Omental fat pad (tissue), 4 donors: ENCODE measurements at places on chromosomes 4 and X.
A peak's percentile ranks its signal among the peaks of the same experiment; 100 is the strongest.

- no peak for DNase-seq
Observed at GRCh38 chr4:111788099-111788498, 357.2 kb upstream of the FAM241A start.

- DNase-seq: no peak
Observed at GRCh38 chr4:180635281-180635680, 1607.9 kb upstream of the TENM3 start.

DNA sequence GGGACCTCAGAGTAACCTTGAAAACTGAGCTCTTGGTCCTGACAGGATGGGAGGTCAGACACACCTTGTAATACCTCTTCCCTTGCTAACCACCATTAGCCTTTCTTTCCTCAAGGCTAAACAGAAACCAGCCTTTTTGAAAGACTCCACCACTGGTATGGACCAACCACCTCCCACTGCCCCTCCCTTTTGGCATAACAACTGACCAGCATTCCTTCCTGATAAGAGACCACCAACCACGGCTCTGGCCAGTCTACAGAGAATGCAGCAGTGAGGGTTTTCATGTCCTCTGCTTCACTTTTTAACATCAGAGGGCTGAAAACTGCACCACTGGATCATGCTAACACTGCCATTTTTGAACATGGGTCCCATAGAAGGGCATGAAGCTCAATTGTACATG lies 100.2 kb upstream of the MID1IP1 start:
- no peak for DNase-seq

DNA sequence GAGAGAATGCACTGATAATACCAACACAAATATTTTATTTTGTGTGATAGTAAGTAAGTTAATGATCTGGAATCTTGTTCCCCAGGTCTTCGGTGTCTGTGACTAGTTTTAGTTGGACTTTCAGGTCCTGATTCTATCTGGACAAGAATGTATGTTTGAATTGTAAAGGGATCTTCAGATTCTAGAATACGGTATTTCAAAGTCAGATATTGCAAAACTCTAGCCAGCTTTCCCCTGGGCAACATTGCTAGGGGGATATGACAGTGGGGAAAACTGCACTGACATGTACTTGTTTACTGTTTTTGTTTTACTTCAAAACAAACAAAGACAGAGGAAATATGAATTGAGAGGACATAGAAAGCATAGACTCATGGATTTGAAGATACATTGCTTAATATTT lies 489.0 kb downstream of the FAM133A start:
- DNase-seq: no peak

GRCh38 chrX:148588649-148589310 lies 88.4 kb downstream of the AFF2 start:
- no peak for DNase-seq

- no peak for DNase-seq
Observed at GRCh38 chr4:87081826-87082225, 138.6 kb downstream of the KLHL8 start.

GRCh38 chr4:8409264-8410065 lies 31.1 kb downstream of the ACOX3 start:
- DNase-seq: no peak

DNA sequence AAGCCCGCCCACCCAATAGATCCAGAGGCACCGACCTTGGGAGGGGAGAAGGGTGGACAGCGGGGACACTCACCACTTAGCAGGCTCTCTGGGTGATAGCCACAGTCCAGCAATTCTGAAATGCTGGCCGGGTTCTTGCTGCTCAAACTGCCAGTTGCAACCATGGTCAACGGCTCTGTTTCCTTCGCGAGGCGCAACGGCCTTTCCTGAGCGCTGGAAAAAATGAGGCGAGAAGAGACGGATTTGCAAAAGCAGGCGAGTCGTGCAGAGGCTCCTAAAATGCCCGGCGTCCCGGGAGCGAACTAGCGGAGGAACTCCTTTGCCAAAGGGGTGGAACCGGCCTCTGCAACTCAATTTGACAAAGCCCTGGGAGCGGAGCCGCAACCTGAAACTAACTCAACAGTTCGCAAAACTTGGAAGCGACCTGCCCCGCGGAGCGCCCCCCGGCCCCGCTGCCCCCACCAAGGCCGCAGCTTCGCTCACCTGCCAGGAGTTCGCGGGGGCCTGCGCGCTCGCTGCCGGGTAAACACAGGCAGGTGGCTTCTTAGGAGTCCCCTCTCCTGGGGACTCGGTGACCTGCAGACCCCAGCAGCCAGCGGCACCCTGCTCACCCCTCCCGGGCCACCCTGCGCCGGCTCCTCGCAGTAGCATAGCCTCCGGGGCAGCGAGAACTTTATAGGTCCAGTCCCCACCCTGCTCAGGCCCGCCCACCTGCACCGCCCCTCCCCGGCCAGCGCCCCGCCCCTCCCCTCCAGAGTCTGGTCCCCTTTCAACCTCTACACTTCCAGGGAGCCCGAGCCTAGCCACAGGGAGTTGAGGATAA lies at the start of gene DDIT4L:
TSS of gene DDIT4L (minus strand) at position 649 of the 823 bp plus-strand sequence. CDS start at position 164, 485 bp downstream.
- DNase-seq: no peak

GRCh38 chr4:136156947-136157346 lies 1375.3 kb downstream of the PCDH18 start:
- no peak for DNase-seq

GRCh38 chrX:45952030-45952429 lies 593.2 kb downstream of the ZNF674 start:
- no peak for DNase-seq

- no peak for DNase-seq
Observed at GRCh38 chrX:65610481-65610880, 57.0 kb upstream of the MSN start.

- DNase-seq: no peak
Observed at GRCh38 chr4:124097447-124097846, 615.1 kb downstream of the ANKRD50 start.

- DNase-seq: no peak
Observed at GRCh38 chr4:31183256-31183655, 463.1 kb downstream of the PCDH7 start.

DNA sequence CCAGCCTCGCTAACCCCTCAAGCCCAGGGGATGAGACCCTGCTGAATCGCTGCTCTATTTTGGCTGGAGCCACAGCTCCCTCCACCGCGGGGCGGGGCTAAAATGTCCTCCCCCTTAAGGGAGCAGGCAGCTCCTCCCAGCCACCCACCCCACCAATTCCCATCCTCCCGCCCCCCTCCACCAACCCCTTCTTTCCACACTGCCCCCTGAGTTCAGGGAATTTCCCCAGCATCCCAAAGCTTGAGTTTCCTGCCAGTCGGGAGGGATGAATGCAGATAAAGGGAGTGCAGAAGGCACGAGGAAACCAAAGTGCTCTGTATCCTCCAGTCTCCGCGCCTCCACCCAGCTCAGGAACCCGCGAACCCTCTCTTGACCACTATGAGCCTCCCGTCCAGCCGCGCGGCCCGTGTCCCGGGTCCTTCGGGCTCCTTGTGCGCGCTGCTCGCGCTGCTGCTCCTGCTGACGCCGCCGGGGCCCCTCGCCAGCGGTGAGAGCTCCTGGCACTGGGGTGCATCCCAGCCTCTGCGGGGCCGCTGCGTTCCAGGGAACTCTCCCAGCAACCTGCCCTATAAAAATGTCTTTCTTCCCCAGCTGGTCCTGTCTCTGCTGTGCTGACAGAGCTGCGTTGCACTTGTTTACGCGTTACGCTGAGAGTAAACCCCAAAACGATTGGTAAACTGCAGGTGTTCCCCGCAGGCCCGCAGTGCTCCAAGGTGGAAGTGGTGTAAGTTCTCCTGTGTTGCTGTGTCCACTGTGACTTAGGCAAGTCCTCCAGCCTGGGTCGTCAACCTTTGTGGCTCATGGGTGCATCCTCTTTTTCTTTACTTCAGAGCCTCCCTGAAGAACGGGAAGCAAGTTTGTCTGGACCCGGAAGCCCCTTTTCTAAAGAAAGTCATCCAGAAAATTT lies at the start of gene CXCL6:
TSS of gene CXCL6 (plus strand) at position 306 of the 907 bp plus-strand sequence. CDS start at position 379, 73 bp downstream.
- DNase-seq: peak; percentile 24

GRCh38 chrX:38192007-38192810 lies 28.5 kb downstream of the SRPX start:
- DNase-seq: no peak

- peak; percentile 63 for DNase-seq
Observed at GRCh38 chr4:1309261-1310010, 19.7 kb downstream of the MAEA start.

DNA sequence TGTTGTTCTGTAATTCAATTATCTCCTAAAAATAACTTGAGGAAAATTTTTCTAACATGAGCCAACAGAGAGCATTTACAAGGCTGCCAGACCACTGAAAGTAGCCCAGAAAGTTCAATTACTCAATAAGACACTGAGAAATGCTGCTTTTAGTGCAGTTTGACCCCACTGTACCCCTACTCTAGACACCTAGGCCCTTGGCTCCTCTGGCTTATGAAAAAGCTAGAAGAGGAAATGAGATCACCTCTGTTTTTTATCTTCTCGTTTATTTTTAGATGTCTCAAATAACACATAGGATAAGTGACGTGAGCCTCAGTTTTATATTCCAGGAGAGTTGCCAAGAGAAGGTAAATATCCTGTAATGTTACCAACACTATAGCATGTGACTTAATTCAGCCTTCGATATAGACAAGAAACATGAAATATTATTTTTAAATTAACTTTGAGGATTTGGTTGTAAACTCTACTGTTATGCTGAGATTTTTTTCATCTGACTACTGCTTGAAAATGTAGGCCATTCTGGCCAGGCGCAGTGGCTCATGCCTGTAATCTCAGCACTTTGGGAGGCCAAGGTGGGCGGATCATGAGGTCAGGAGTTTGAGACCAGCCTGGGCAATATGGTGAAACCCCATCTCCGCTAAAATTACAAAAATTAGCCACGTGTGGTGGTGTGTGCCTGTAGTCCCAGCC lies 24.4 kb downstream of the TNIP3 start:
- DNase-seq: no peak

DNA sequence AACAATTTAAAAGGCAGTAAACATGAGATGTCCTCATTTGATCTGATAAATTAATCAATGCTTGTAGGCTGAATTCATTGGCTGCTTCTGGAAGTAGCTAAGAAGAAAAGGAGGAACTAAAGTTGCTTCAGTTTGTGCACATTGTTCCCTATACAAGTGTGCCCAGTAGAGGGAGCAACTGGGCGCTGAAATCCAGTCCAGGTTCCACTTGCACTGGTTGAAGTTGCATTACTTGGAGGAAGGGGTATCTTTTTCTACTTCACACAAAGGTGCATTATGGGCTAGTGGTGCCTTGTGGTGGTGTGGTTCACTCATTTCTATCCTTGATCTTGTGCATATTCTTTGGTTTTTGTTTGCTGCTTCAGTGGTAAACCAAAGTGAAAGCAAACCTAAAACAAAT lies 67.9 kb upstream of the SOX3 start:
- no peak for DNase-seq

DNA sequence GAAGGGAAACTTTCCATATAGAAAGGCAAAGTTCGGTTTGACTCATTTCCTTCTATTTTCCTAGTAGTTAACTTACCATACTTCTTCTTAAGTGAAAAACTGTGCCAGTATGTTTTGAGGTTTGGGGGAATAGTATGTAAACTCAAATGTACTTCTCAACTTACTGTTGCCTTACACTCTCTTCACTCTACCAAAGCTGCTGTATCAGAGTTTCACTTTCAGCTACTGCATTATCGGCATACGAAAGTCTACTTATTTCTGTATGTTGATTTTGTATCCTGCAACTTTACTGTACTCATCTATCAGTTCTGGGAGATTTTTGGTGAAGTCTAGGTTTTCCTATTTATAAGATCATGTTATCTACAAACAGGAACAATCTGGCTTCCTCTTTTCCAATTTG lies 932.7 kb downstream of the FAT4 start:
- no peak for DNase-seq

- DNase-seq: no peak
Observed at GRCh38 chr4:46933686-46934085, 24.6 kb upstream of the COX7B2 start.

DNA sequence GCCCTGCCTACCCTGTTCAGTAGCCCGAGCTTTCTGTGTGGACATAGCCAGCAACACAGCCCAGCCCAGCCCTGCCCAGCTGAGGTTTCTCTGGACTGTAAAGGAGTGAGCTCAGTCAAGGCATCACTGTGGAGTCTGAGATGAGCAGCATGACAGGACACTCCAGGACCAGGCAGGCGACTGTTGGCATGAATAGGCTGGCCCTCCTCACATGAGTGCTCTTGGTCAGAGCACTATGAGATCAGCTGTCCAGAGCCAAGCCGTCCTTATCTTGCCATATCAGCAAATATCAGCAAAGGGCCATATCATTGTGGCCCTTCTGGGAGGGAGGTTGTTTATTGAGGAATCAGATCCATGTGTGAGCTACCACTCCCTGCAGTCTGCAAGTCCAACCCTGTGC lies 30.9 kb downstream of the REELD1 start:
- no peak for DNase-seq

GRCh38 chrX:23494741-23495140 lies 160.1 kb downstream of the PTCHD1 start:
- DNase-seq: no peak

DNA sequence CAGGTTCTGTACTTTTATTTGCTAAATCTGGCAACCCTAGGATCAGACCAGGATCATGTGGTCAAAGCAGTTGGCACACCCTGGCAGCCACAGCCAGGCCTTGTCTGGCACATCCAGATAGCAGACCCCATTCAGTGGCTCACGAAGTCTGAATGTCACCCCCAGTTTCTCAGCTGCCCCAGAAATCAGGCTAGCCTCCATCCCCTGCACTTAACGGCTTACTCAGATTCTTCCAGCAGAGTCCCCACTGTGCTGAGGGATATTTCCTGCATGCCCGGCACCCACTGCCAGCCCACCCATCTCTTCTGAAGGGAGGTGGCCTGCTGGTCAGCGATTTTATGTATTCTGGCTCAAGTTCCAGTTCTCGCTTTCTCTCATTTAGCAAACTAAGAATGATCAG lies 4.7 kb upstream of the AWAT2 start:
- no peak for DNase-seq

DNA sequence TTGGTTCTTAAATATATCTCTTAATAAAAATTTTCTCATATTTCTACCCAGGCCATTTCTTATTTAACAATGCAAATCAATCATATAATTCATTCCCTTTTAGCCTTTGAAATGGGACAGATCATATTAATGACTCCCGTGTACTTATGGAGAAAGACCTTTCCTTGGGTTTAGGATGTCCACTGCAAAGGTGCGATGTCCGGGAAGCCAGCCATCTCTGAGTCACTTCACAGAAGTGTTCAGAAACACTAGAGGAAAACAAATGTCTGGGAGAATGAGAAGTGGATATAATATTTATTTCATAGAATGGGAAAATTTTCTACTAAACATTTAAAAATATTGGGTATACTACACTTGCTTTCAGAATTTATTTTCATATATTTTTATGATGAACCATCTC lies 15.3 kb downstream of the INTU start:
- no peak for DNase-seq

DNA sequence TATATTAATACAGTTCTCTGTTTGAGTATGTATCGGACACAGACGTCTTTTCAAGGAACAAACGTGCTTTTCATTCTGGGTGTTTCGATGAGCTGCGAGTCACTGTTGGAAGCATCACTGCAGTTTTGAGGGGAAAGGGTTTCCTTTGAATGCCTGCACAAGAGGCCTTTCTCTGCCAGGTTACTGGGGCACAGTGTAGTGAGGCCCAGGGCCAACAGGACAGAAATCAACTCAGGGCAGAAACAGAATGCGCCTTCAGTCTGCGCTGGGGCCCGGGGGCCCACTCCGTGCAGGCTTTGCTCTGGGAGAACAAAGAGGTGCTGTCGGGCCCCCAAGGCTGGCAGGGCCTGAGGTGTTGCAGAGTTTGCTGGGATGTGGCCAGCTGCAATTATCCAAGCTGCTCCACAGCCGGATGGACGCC lies 2.3 kb upstream of the PPP2R3B start:
- DNase-seq: no peak

- no peak for DNase-seq
Observed at GRCh38 chrX:109843963-109844751, 111.1 kb upstream of the ACSL4 start.
